ENCODE measurements at places on chromosomes 5 and 9.

- no peak for DNase-seq
Observed at GRCh38 chr9:79969393-79970145, 397.8 kb downstream of the TLE4 start.

DNA sequence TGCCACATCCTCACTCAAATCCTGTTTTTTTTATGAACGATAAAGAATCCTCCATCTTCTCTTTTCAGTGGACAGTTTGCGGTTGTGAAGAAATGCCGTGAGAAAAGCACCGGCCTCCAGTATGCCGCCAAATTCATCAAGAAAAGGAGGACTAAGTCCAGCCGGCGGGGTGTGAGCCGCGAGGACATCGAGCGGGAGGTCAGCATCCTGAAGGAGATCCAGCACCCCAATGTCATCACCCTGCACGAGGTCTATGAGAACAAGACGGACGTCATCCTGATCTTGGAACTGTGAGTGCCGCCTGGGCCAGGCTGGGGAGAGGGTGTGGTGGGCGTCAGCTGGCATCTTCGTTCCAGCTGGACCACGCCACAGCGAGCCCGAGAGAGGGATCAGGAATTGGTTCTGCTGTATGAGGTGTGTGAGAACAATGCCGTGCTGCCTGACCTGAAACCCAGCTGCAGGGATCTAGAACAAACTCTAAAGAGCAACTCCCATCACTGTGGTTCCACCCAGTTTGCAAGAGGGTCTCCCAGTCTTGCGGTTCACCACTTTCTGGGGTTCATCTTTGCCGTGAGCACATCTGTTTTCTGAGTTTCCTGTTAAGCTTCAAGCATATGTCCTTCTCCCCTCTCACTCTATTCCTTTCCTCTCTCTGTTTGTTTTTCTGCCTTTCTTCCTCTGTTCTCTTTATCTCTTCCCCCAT lies 107.4 kb downstream of the DAPK1 start:
- DNase-seq, result no peak

GRCh38 chr9:136307215-136307750 lies 3.4 kb upstream of the CCDC187 start:
- no peak for DNase-seq

DNA sequence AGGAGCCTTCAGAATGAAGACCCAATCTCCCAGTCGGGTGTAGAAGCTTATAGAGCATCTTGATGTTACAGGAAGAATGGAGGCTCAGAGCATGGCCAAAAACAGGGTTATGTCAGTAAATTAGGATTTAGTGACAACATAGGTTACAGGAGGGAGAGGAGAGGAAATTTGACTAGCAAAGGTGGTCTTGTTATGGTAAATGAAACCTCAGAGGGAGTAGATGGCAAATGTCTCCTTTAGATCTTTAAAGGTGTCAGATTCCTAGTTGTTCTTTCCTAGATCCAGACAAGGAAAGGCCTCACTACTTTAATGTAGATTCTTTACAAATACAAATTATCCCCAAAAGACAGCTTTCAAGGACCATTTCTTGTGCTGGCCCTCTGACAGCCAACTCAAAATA lies 465.0 kb downstream of the DMRTA1 start:
- no peak for DNase-seq
